ENCODE measurements at places on chromosomes 2 and 18.

DNA sequence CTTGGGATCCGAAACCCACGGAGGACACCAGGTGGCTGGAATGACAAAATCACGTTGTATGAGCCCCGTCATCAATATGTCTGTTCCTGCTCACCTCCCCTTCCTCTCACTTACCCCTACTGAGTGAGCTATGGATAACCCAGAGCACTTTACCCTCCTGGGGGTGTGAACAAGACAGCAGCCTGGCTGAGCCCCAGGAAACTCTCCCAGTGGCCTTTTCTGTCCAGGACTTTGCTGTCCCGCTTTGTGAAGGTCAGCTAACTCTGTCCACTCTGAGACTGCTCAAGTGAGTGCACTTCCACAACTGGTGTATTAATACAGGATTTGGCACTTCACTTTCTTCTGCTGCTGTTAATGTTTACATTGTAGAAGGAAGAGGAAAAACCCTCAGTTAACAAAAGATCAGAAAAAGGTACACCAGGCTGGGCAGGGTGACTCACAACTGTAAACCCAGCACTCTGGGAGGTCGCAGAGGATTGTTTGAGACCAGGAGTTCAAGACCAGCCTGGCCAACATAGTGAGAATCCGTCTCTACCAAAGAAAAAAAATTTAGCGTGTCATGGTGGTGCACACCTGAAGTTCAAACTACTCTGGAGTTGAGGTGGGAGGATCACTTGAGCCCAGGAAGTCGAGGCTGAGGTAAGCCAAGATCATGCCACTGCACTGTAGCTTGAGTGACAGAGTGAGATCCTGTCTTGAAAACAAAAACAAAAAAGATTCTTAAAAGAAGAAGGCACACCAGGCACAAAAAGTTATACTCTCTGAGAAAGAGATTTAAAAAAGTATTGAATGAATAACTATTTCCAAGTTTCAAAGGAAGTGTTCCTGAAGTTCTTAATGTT lies 90.3 kb downstream of the CLHC1 start:
- no peak for DNase-seq

GRCh38 chr2:196534495-196534894 lies 105.0 kb upstream of the CCDC150 start:
- no peak for DNase-seq

- DNase-seq: no peak
Measured at GRCh38 chr2:240585681-240586197, 795 bp upstream of the CAPN10 start.

DNA sequence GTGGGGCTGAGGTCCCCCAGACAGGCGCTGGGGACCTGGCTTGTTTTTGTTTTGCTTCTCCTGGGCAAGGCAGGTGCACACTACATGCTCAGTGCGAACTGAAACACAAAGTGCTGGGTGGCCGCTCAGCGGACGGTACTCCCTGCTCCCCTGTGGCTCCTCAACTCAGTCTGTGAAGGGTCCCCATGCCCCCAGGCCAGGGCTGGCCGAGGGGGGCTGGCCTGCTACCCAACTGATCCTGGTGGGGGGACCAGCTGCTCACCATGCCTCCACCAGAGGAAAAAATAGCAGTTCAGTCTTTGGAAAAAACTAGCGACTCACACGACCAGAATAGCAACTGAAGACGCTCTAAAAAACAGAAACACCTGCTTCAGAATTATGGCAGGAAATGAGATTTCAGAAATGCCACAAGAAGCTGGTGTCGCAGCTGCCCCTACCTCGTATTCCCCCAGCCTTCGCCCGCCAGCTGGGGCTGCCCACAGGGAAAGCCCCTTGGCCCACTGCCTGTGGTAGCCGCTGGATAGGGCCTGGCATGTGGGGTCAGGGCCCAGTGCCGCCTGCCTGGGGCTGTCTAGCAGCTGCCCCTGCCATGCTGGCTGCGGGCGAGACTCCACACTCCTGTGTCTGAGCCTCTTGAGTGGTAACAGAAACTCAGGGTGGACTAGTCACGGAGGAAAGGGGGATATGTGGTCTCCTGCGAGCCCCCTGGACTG lies 43.7 kb downstream of the MEX3C start:
- peak; percentile 11 for DNase-seq

GRCh38 chr2:119179991-119180390 lies 21.4 kb upstream of the C1QL2 start:
- no peak for DNase-seq

- DNase-seq: no peak
Measured at GRCh38 chr18:58095655-58096054, 51.6 kb downstream of the NEDD4L start.

GRCh38 chr2:12554224-12555011 lies 162.3 kb upstream of the TRIB2 start:
- no peak for DNase-seq

DNA sequence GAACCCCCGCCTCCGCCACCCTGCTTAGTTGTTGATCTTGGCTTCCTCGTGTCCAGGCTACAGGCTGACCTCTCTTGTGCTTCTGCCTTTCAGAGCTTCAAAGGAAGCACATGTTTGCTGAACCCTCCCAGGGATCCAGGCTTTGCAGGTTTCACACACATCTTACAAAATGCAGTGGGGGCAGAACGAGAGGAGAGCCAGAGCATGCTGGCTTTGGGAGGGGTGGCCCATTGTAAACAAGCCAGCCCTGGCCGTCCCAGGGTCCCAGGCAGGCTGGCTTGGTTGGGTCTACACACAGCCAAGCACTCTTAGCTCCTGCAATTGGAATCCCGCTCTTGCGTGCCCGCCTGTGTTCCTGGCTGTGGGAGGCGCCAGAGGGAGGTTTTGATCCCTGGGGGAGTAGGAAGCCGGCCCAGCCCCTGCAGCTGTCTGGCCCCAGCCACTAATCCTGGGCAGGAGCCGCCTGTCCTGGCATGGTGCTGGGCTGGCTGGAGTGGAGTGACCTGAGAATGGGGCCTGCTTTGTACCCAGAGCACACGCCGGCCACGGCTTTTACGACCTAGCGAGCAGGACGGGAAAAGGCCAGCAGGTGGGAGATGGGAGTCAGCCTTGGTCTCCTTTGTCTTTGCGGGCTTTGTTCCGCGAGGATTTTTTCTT lies 53.9 kb downstream of the SH3BP4 start:
- DNase-seq: no peak

DNA sequence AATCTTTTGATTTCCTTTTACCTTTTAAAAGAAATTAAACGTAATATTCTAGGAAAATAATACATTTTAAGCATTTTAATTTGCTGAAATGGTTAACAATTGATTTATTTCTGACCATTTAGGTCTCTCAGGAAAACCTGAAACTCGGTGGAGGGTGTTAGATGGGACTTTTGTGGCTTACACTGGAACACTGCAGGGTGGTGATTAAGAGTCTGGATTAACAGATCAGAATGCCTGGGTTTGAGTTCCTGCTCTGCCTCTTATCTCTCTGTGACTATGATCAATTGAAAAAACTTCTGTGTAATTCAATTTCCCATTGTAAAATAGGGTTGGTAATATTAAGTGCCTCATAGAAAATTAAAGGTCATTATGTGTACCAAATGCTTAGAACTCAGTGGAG lies 168.7 kb downstream of the UBE2E3 start:
- DNase-seq: no peak

DNA sequence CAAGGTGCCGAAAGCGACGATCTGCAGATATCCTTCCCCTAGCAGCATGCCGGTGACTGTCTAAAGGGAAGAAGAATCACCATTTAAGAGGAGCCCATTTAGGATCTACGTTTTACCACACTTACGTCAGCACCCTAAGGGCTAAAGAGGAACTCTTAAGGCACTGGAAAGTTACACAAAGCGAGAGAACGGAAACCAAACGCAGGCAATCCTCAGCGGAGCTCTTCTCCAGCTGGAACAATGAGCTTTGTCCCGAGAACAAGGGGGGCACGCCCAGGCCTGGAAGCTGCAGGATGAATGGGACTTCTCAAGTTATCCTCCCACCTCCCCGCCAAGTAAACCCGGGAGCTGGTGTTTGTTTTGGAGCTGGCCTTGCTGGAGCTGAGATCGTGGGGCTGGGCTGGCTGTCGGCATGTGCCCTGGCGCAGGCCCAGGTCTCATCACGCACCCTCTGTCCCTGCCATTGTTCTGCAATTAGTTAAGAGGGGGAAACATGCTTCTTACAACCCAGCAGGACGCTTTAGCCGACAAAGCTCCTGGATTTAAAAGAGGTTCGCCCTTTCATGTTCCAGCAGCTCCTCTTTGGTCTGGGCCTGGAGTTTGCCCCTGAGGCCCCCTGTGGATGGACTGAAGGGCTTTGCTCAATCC lies 36.4 kb downstream of the PXDN start:
- no peak for DNase-seq

DNA sequence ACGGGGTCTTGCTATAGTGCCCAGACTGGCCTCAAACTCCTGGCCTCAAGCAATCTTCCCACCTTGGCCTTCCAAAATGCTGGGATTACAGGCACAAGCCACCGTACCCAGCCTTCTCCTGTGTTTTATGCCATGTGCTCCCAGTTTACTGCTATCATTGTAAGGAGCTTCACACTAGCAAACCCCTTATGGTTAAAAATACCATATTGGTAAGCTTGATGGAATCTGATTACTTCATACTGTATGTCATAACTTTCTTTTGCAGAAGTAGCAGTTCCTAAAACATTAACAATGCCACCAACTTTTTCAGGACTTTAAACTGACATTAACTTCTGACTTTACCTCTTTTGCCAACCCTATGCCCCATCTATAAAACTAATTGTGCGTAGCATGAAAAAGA lies 36.2 kb downstream of the HAT1 start:
- no peak for DNase-seq

GRCh38 chr2:98869870-98870269 lies 66.2 kb downstream of the CRACDL start:
- no peak for DNase-seq

- no peak for DNase-seq
Measured at GRCh38 chr18:35110554-35111485, 69.6 kb downstream of the MAPRE2 start.

- DNase-seq: peak; percentile 28
Measured at GRCh38 chr2:38037757-38038621, 38.0 kb downstream of the CYP1B1 start.

DNA sequence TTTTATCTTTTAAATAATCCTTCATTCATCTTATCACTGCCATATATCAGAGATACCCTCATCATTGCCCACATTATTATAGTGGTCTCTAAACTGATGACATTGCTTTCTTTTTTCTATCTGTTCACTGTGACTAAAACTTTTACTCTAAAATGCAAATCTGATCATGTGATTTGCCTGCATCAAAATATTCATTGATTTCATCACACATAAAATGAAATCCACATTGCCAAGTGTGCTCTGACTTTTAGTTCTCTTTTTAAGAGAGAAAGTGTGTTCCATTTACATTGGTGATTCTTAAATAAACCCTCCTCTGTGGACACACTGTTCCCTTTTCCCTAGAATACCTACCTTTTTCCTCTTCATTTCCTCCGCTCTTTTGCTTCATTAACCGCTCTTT lies 7.5 kb downstream of the REL start:
- no peak for DNase-seq

DNA sequence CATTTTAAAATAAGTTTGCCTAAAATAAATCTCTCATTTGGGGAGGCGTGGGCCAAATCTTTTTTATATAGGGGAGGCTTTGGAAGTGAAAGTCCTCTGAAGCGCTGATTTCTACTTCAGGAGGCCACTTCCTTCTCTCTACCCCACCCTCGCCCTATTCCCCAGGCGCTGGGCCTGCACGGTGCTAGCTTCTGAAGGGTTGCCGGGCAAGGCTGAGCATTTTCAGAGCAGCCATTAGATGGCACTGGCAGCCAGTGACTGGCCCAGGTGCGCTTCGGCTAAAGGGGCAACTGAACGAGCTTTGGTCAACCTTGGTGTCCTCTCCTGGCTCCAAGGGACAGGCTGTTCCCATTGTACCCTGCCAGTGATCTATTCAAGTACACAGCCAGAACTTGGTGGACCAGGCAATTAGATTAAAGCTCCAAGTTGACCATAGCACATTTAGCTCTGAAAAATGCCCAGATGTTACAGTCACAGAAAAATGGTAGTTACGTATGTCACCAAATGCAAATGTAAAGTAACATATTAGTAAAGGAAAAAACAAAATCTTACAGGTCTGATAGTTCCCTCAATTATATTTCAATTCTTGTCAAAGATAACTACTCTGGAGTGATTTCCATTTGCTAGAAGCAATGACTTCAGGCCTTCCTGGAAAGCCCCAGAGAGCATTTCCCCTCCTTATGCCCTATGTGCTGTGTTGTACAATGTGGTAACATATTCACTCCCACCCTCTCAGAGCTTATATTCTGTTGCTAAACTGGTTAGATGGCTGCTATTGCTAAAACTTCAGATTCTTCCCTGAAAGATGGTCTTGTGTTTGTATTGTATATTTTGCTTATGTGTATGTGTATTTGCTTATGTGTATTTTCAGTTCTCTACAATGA lies 2.1 kb downstream of the POMC start:
- DNase-seq: no peak

DNA sequence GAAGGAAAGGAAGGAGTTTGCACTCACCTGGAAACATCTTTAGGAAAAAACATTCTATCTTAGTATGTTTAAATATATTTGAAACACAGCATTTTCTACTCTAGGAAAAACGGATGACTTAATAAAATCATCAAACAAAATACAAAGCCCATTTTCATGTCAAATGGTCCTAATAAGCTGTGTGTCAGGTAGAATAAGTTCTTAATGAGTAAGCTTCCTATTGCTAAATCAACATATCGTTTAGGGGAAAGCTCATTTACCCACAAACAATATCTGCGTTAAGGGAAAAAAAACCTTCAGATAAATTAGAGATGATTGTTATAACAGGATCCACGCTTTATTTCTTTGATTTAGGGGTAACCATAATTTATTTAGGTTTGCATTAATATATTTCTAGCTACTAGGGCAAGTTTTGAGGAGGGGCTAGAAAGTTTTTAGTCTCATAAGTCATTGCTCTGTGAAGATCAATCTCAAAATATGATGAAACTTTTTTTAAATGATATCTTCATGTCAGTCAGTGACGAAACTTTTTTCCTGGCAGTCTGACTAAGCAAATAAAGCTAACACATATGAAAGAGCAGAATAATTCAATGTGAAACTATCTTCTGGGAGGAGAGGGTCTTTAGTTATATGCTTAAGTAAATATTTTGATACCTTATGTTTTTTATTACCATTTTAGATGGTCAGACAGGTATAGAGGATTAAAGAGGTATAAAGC lies 147.1 kb downstream of the WDSUB1 start:
- DNase-seq: no peak

GRCh38 chr2:165462443-165462842 lies 7.1 kb upstream of the CSRNP3 start:
- no peak for DNase-seq

GRCh38 chr2:112834396-112835037 lies 2.1 kb downstream of the IL1B start:
- no peak for DNase-seq

DNA sequence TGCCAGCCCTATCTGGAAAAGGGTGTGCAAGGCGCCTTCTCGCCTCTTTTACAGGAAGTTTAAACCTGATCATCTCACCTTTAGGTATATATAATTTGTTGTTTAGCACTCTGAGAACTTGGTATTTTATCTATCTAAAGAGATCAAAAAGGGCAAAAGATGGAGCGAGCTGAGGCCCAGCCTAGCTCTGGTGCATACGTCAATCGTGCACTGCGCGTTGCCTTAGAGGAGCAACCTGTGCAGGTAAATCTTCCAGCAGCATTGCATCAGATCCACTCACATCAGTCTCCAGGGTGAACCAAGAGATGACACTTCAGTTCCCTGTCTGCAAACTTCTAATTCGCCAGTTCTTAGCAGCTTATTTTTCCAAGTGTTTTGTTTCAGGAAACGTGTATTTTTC lies 15.4 kb downstream of the BCL11A start:
- DNase-seq: no peak

Measured in stimulated activated naive CD4-positive, alpha-beta T cell treated with Interleukin-2 at 50 U/mL for 16 hours (primary cell).